ENCODE measurements at places on chromosomes 4 and X.

DNA sequence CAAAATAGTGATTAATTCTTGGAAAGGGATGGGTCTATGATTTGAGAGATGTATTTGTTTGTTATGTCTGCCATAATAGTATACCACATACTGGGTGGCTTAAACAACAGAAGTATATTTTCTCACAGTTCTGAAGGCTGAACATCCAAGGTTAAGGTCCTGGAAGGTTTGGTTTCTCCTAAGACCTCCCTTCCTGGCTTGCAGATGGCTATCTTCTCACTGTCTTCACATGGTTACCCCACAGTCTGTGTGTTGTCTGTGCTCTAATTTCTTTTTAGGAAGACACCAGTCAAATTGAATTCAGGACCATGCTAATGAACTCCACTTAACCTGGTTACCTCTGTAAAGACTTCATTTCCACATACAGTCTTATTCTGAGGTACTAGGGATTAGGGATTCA lies 25.6 kb downstream of the CXCL2 start:
- DNase-seq: no peak

- no peak for DNase-seq
These were observed 15.8 kb upstream of the IL21 start for GRCh38 chr4:122636697-122637096.

- peak; percentile 35 for DNase-seq
These were observed 789 bp downstream of the ARHGAP10 start for GRCh38 chr4:147732518-147733235.

GRCh38 chrX:153897899-153898298 lies 6.6 kb upstream of the AVPR2 start:
- DNase-seq: no peak

DNA sequence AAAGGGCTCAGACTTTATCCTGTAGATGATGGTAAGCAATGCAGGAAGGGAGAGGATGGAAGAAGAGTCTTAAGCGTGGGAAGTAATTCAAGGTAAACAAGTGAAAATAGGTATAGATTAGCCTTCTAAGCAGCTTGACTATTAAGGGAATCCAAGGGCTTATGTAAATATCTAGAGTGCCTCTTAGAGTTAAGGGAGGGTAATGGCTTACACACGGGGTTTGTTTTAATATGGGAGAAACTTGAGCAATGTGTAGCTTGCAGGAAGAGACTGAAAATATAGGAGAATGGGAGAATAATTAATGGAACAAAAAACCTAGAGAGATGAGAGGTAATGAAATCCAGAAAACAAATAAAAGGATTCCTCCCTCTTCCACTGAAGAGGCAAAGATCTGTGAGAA lies 12.8 kb upstream of the SAP30 start:
- no peak for DNase-seq

DNA sequence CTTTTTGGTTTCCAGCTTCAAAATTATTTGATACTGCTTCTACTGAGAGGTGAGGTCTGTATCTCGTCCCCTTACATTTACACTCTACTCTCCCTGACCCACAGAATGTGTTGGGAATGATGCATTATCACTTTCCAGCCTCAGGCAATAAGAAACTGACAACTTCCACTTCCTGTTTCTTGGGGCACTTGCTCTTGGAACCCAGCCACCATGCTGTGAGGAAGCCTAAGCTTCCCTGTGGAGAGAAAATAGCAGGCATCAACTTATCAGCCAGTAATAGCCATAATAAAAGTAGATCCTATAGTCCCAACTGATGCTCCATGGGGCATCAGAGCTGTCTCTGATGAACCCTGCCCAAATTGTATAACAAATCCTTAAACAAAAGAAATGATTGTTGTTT lies 32.6 kb downstream of the RELL1 start:
- DNase-seq: peak; percentile 72

DNA sequence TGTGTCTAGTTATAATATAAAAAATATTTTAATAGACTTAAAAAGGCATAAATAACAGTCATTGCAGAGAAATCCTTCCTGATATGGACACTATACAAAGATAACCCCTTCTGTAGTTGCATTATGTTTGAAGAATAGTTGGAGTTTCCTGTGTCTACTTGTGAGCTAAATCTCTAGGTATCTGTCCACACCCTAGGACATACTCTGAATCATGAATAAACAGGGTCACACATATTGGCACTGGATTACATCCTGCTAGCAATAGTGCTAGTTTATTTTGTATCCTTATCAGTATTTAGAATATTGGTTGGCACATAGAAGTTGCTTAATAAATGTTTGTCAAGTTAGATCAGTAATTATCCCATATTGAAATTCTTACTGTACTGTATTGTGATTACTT lies 173.9 kb downstream of the GRXCR1 start:
- peak; percentile 44 for DNase-seq

- DNase-seq: peak; percentile 84
These were observed 45.7 kb downstream of the SYTL5 start for GRCh38 chrX:38052096-38052495.

DNA sequence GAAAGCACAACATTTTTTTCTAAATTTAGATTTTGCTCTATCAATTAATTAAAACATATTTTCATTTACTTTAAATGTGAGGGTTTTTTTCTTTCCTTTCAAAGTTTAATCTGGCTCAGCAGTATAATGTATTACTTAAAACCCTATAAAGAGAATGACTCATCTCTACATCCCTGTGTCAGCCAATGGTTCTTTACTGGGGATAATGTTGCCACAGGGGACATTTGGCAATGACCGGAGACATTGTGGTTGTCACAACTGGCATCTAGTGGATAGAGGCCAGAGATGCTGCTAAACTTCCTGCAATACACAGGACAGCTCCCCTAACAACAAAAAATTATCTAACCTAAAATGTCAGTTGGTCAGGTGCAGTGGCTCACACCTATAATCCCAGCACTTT lies 53.8 kb downstream of the SYNPO2 start:
- DNase-seq: peak; percentile 80

GRCh38 chr4:78556665-78557064 lies 5.1 kb downstream of the ANXA3 start:
- DNase-seq: peak; percentile 37

GRCh38 chrX:105263801-105264200 lies 43.3 kb upstream of the TEX13A start:
- DNase-seq: no peak

DNA sequence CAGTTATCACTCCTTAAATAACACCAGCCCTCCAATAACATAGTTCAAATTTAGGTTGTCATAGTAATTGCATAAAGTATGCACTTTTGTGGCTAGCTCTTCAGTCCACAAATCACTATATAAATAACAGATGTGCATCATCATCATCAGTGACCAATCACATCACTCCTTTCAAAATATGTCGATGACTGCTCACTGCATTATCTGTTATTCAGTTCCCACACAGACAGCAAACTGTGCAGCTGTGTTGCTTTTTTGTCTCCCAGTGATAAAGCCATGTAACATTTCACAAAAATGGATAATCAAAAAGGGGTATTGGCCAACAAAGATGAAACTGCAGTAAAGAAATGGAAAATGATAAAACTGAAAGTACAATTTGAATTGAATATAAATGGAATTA lies 205.4 kb downstream of the DCLK2 start:
- DNase-seq: peak; percentile 15

Data from PC-3 (cell line).